ENCODE measurements at places on chromosomes 5 and 9.
A peak's percentile ranks its signal among the peaks of the same experiment; 100 is the strongest.

DNA sequence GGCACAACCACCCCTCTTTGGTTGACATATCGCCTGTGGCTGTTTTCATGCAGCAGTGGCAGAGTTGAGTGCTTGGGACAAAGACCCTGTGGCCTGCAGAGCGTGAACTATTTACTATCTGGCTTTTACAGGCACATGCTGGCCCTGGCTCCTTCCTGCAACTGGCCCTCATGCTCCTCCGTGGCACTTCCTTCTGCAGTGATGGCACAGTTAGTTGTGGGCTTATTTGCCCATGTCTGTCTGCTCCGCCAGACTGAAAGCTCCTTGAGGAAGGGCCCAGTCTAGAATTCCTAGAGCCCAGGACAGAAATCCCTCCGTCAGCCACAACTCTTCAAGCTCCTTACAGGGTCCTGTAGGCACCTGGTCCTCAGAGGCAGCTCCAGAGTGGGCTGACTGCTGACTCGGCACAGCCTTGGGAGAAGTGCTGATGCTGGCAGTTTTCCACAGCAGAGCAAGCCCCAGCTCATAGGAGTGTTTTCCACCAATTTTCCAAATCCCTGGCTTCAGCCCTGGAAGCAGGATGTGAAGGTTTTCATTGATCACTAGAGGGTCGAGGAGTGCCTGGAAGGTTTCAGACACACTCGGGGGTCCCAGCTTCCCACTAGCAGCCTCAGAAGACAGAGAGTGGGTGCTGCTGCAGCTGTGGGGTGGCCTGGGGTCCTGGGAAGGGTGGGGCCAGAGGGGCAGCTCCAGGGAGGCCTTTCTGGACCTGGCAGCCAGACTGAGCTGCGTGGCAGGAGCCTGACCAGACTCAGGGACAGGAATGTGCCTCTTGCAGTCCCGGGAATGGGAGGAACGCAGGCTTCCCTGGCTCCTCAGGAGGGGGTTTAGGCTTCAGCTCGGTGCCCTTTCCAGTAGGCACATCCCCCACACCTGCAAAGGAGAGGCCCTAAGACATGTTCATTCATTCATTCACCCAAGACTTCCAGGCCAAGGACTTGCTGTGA, 56.5 kb upstream of the ANGPTL2 start:
- no peak for DNase-seq
- no peak overlapping the region for H3K27ac ChIP-seq
- H3K4me1 ChIP-seq = no peaks in the 10 kb centered on the region

- H3K36me3 ChIP-seq = peaks cover 3% of the 10 kb centered on the region
- H3K27ac ChIP-seq = peak overlapping the region; percentile 97
- peak overlapping the region; percentile 98 for H3K4me3 ChIP-seq
- peaks cover 17% of the 10 kb centered on the region for H3K4me1 ChIP-seq
Observed at GRCh38 chr5:56910210-56910965, 992 bp downstream of the SETD9 start.

DNA sequence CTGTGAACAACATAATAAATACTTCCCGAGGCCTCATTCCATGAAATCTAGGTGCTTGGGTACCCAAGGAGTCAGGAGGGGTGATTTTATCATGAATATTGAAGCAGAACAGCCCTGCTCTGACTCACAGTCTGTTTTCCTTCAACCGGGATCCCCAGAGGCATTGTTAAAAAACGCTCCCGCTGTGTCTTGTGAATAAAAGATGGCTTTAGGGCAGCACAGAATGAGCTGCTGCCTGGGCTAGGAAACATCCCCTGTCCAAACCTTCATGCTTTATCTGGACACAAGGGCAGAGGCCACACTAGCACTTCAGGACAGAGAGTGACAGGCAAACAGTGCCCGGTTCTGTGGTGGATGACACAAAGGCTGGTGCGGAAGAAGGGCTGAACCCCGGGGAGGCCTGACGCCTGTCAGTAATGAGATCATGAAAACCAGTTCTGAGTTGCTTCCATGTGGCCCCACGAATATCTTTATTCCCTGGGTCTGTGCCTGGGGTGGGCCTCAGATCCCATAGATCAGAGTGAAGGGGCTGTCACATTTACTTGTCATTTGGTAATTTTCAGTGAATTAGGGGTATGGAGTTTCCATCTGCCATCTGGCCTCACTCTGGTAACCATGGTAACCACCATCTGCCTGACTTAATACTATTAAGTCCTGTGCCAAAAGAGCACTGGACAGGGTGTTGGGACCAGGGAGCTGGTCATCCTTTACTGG, 2.6 kb downstream of the IGFBPL1 start:
- peaks cover 56% of the 10 kb centered on the region for H3K27me3 ChIP-seq
- no peak overlapping the region for H3K4me3 ChIP-seq
- H3K4me1 ChIP-seq = peaks cover 7% of the 10 kb centered on the region
- no peak overlapping the region for H3K27ac ChIP-seq
- DNase-seq = no peak

DNA sequence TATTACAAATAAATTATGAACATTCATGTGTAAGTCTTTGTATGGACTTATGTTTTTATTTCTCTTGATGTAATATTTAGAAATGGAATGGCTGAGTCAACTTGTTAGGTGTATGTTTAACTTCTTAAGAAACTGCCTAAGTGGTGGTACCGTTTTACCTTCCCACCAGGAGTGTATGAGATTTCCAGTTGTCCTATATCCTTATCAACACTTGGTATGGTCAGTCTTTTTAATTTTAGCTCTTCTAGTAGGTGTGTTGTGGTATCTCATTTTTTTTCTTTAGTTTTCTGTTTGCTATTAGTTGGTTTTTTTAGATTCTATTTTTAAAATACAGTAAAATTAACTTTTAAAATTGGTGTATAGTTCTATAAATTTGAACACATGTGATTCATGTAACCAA, 3.7 kb downstream of the NDUFAF2 start:
- H3K4me3 ChIP-seq = no peak overlapping the region
- peaks cover 18% of the 10 kb centered on the region for H3K4me1 ChIP-seq
- H3K36me3 ChIP-seq = peaks cover 3% of the 10 kb centered on the region

- H3K27me3 ChIP-seq = no peaks in the 10 kb centered on the region
- no peak overlapping the region for H3K4me3 ChIP-seq
- no peaks in the 10 kb centered on the region for H3K36me3 ChIP-seq
- DNase-seq = no peak
Observed at GRCh38 chr5:22496666-22497065, 356.5 kb downstream of the CDH12 start.

- H3K36me3 ChIP-seq = peaks cover 9% of the 10 kb centered on the region
- no peak for DNase-seq
- H3K27ac ChIP-seq = no peak overlapping the region
- H3K4me1 ChIP-seq = peaks cover 9% of the 10 kb centered on the region
- no peaks in the 10 kb centered on the region for H3K27me3 ChIP-seq
Observed at GRCh38 chr9:33952066-33952465, 96.6 kb downstream of the UBAP2 start.

DNA sequence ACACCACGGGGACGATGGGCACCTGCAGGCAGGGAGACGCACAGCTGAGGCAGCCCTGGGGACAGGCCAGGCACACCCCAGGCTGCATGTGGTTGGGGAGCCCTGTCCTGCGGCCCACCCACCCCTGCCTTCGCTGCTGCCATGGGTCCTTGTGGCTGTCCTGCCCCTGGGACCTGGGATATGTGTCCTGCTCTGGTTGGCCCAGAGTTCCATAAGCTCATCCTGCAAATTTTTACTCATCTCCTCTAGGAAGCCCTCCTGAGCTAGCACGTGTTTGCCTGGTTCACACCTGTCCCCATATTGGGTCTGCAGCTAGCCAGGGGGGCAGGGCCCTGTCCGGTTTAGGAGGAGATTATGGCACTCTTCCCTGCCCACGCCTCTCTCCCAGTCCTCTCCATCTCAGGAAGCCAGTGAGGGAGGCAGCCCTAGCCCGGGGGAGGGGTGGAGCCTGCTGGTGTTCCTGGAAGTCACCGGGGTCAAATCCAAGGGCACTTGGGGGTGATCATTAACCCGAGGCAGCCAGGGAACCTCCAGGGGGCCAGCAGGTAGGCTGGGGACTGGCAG, 12.2 kb downstream of the EGFL7 start:
- no peak for DNase-seq
- no peak overlapping the region for H3K27ac ChIP-seq
- H3K36me3 ChIP-seq = no peaks in the 10 kb centered on the region

GRCh38 chr5:102625468-102625867, 126.7 kb upstream of the SLCO6A1 start:
- no peaks in the 10 kb centered on the region for H3K4me1 ChIP-seq
- H3K27ac ChIP-seq = no peak overlapping the region
- DNase-seq = no peak
- peaks cover 25% of the 10 kb centered on the region for H3K27me3 ChIP-seq

DNA sequence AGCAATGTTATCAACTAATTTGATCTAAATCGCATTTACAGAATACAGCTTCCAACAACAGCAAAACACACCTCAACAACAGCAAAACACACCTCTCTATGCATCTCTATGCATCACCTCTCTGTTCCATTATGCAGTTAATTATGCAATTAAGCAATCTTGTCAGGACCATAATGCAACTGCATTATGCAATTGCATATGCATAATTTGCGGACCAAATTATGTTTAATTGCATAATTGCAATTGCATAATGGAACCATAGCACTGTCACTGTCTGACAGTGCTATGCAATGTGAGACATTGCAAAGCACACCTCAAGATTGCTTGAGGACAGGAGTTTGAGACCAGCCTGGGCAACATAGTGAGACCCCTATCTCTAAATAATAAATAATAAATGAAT, 80.4 kb upstream of the PRSS3 start:
- H3K4me3 ChIP-seq = no peak overlapping the region
- H3K36me3 ChIP-seq = peaks cover 3% of the 10 kb centered on the region
- H3K27ac ChIP-seq = no peak overlapping the region
- DNase-seq = no peak

- no peak overlapping the region for H3K4me3 ChIP-seq
- no peaks in the 10 kb centered on the region for H3K4me1 ChIP-seq
- DNase-seq = no peak
- H3K27me3 ChIP-seq = peaks cover 4% of the 10 kb centered on the region
Observed at GRCh38 chr9:87910821-87911220, 6.9 kb upstream of the SPATA31C1 start.

DNA sequence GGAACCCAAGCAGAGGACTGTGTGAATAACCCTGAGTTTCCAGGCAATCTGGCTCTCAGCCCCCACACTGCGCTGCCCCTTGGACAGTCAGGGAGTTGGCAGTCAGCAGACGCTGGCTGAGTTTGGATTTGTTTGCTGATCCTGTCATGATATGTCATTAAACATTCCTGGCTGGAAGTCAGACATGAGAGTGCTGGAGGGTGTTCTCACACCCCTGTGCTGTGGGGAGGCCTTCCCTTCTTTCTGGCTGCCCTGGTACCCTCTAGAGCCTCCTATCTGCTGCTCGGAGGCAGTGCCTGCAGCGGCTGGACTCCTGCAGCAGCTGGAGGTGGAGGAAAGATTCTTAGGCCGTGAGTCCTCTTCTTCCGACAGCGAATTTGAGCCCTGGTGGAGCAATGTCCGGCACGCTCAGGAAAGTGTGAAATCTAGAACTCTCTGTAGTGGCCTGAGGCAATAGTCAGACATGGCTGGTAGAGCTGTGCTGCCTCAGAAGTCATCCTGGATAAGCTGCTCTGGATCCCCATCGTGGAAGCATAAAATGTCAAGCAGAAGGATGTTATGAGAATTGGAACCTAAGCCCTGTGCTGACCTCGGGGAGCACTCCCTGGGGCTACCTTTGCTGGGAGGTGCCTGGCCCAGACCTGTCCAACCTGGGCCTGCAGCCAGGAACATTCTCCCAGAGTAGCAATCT, 72.0 kb downstream of the PDE8B start:
- H3K27ac ChIP-seq = no peak overlapping the region
- H3K4me1 ChIP-seq = peaks cover 9% of the 10 kb centered on the region
- H3K27me3 ChIP-seq = peaks cover 42% of the 10 kb centered on the region
- no peak for DNase-seq
- peaks cover 6% of the 10 kb centered on the region for H3K36me3 ChIP-seq

DNA sequence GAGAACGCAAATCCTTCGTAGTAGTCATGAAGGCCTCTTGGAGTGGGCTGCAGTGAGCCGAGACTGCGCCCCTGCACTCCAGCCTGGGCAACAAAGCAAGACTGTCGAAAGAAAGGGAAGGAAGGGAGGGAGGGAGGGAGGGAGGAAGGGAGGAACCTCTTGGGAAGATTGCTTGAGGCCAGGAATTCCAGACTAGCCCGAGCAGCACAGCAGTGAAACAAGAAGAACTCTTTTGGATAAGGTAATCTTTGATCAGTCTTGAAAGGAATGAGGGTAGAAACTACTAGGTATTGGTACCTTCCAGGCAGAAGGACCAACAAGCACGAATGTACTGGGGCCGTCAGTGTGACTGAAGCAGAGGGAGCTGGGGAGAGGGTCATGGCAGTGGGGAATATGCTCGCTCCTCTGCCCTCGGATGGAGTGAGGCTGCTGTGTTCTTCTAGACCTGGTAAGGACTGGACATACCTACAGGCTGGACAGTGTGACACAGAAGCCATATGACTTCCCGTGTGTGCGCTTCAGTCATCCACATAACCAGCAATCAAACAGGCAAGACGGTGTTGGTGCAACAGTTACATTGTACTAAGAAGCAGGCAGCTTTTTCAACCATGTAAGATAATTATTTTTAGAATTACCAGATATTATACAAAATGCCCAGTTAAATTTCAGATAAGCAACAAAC, 45.2 kb downstream of the P4HA2 start:
- peaks cover 10% of the 10 kb centered on the region for H3K27me3 ChIP-seq
- no peak overlapping the region for H3K27ac ChIP-seq
- H3K4me1 ChIP-seq = peaks cover 8% of the 10 kb centered on the region
- H3K36me3 ChIP-seq = no peaks in the 10 kb centered on the region
- no peak for DNase-seq

DNA sequence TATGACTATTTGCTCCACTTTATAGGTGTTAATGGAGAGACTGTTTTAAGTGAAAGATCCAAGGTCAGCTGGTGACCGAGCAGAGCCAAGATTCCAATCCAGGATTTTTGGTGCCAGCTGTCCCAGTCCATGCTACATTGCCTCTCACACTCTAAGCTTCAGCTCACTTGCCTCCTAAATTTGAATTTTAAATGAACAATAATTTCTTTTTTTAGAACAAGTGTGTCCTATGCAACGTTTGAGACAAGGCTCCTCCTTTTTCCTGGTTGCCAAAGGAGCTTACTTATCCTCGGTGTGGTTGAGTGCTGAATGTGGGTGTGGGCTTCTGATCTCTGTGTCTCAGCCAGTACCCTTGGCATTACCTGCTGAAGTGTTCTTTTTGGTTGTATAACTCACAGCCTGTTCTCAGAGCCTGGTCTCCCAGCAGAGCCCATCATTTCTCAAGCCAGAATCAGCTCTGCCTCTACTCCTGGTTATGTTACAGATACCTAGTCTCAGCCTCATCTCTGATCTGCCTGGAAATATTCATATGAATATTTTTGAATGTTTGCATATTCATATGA, 4.0 kb upstream of the PRRC1 start:
- peaks cover 2% of the 10 kb centered on the region for H3K36me3 ChIP-seq
- H3K4me1 ChIP-seq = no peaks in the 10 kb centered on the region
- DNase-seq = no peak
- peaks cover 41% of the 10 kb centered on the region for H3K27me3 ChIP-seq
- no peak overlapping the region for H3K4me3 ChIP-seq
- no peak overlapping the region for H3K27ac ChIP-seq

GRCh38 chr9:71783120-71783523, 14.8 kb upstream of the CEMIP2 start:
- no peaks in the 10 kb centered on the region for H3K36me3 ChIP-seq
- peak overlapping the region; percentile 98 for H3K27ac ChIP-seq
- no peaks in the 10 kb centered on the region for H3K27me3 ChIP-seq
- peak; percentile 66 for DNase-seq
- H3K4me3 ChIP-seq = peak overlapping the region; percentile 77
- peaks cover 25% of the 10 kb centered on the region for H3K4me1 ChIP-seq

- H3K4me3 ChIP-seq = no peak overlapping the region
- H3K27ac ChIP-seq = peak overlapping the region; percentile 29
- no peaks in the 10 kb centered on the region for H3K36me3 ChIP-seq
- H3K27me3 ChIP-seq = no peaks in the 10 kb centered on the region
- DNase-seq = no peak
Observed at GRCh38 chr9:37324261-37324683, 98.2 kb upstream of the GRHPR start.

All from T-helper 17 cell (primary cell).